Activated CD4-positive, alpha-beta T cell treated with anti-CD3 and anti-CD28 coated beads, Interleukin-2, amount 50 U/mL, for 4 hours (primary cell): ENCODE measurements at places on chromosomes 6 and 20.
A peak's percentile ranks its signal among the peaks of the same experiment; 100 is the strongest.

DNA sequence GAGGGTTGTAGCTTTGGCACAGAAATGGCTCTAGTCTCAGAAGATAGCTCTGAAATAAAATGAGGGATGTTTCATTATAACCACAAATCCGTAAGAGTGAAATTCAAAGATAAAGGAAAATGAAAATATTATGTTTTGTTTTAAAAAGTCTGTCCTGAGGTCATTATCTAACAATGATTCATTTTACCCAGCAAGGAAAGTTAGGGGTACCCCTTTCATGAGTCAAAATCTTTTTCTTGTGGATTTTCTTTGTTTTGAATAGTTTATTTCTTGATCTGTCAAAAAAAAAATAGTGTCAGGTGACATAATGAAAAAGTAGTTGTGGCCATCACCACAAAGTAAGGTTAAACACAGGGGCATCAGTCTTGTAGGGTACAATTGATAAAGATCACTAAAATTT, 59.7 kb upstream of the MYB start:
- no peak for DNase-seq

DNA sequence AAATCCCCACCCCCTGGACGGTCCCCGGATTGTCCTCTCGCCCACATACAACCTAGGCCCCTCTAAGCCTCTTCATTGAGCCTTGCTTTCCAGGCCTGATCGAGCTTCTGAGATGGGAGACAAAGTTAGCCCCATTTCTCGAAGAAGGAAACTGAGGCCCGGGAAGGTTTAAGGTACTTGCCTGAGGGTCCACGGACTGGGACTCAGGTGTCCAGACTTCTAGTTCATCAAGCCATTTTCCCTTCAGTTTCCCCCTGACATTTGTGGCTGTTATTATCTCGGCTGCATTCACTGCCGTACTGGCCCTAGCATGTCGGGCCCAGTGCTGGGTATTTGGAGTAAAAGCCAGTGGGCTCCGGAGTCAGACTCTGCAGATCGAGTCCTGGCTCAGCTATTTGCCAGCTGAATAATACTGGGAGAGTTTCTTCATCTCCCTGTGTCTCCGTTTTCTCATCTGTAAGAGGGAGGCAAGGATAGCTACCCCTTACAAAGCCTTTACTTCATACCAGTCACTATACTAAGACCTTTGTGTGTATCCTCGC, 633 bp downstream of the RPRD1B start:
- DNase-seq = no peak

DNA sequence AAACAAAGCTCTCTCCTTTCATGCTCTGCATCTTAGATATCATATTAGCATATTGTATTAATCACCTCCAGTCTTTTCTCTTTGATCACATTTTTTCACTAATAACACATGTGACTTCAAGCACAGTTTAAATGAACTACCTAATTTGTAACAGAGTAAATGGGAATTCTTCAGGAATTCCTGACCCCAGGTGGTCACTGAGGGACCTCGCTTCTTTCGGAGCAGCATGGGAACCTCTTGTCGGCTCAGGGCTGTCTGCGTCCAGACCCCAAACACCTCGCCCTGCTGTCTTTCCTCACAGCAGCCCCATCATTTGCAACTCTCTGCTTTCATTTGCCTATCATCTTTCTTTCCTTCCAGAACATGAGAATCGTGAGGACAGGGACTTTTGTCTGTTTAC, 103.5 kb downstream of the DACT2 start:
- DNase-seq = no peak

- peak; percentile 32 for DNase-seq
Observed at GRCh38 chr20:63056236-63057170, 49.7 kb upstream of the BHLHE23 start.

- no peak for DNase-seq
Observed at GRCh38 chr20:49388744-49389143, 93.7 kb downstream of the KCNB1 start.

DNA sequence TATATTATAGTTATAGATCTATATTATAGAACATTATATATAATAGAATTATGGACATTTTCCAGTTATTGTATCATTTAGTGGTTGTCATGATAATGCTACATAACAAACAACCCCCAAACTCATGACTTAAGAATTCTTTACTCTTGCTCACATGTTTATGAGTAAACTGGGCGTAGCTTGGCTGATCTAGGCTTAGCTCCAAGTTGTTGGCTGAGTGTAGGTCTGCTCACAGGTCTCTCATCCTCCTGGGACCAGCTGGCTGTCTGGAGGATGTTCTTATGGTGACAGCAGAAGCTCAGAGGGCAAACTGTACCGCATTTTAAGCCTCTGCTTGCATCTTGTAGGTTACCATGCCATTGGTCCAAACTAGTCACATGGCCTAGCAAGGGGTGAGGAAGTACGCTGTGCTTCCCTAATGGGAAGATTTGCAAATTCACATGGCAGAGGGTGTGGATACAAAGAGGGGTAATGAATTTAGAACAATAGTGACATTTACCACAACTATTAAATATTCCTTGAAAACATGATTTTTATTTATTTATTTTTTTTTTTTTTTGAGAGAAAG, 34.2 kb downstream of the ARHGAP40 start:
- no peak for DNase-seq
